ENCODE measurements at places on chromosomes 2 and 18.

DNA sequence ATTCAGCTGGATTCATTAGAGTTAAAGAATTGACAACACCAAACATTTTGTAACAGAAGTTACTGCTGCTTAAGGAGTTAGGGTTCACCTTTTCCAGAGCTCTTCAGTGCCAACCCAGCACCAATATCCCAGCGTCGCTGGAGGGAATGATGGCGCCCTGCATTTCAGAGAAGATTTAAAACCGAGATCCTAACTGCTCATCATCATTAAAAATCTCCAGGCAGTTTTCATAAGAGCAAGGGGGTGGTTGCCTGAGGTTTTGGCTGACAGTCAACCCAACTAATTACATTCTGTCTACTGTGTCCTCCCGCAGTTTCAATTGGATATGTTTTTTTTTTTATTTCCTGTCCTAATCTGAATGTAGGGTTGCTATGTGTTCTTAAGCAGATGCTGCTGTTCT is 509.6 kb upstream of the TCF4 start:
- no peak for DNase-seq

DNA sequence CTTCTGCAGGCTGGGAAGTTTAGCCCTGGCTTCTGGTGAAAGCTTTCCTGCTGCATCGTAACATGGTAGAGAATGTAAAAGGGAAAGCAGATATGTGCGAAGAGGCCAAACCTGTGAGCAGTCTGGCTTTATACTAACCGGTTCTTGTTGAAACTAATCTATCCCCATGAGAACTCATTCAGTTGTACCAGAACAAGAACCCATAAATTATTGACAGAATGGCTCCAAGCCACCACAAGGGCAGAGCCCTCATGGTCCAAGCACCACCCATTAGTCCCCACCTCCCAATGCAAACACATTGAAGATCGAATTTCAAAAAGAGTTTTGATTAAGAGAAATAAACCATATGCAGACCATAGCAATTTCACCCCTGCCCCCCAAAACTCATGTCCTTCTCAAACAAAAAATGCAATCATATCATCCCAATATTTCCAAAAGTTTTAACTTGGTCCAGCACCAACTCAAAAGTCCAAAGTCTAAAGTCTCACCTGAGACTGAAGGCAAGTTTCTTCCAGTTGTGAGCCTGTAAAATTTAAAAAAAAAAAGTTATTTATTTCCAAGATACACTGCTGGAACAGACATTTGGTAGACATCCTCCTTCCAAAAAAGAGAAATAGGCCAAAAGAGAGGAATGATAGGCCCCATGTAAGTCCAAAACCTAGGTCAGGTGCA is 318.9 kb downstream of the CNTNAP5 start:
- DNase-seq = no peak

DNA sequence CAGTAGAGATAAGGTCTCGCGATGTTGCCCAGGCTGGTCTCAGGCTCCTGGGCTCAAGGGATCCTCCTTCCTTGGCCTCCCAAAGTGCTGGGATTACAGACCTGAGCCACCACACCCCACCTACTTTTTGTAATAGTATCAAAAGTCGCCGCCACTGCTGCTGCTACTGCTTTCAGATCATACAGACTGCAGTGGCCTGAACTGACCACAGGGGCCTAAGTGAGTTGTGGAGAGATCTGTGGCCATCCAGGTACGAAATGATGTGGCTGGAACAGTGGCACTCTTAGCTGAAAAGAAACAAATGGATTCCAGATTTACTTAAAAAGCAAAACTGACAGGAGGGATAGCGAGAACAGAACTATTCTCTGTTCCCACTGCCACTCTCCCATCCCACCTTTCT is 32.9 kb upstream of the POMC start:
- no peak for DNase-seq

- DNase-seq = no peak
Measured at GRCh38 chr18:2797951-2798350, 48.9 kb upstream of the EMILIN2 start.

DNA sequence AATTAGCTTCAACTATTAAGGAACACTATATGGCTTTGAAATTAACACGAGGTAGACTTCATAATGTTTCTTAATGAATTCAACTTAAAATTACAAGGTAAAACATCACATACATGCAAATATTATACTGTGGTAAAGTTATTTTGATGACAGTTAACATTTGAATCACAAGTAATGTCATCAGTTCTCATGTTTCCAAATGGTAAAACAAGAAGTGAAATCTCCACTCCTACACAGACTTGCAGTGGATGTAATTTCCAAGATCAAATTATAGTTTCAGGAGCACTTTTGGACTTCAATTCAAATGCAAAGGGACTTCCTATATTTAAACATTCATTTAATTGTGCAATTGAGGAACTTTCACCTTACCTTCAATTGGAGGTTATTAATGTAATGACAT is 39.1 kb downstream of the C18orf54 start:
- no peak for DNase-seq

DNA sequence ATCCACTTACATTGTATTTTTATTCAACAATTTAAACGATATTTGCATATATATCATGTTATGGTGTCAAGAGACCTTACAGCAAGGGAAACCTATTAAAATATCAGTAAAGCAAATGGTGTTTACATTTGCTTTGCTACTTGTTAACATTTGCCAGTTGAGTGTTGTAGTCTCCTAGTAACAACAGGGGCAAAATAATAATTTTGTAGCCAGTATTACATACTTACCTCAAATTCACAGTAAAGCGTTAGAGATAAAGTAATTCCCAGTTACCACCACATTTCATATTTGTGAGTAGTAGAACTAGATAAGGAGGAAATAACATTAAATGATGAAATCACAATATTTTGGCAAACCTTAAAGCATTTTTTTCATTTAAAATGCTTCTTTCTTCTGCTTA is 71.3 kb downstream of the FASTKD2 start:
- DNase-seq = peak; percentile 18

GRCh38 chr18:8063733-8064132 is 496.6 kb downstream of the PTPRM start:
- DNase-seq = no peak

- no peak for DNase-seq
Measured at GRCh38 chr2:82237994-82238662, 1933.6 kb upstream of the LRRTM1 start.

DNA sequence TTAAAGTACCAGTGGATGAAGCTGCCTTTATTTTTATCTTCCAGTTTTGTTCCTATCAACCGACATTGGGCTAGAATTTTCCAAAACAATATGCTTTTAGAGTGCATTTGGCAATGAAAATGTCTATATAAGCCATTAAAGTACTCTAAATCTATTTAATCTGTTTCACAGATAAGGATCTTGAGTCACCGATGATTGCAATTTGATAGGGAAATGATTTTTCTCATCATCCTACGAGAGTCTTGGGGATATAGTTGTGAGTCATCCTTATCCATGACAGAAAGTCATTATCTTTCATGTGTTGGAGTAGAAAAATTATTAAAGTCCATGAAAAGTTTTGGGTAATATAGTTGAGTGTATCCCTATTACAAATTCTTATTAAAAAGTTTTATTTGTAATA is 26.1 kb downstream of the SLC39A10 start:
- no peak for DNase-seq

DNA sequence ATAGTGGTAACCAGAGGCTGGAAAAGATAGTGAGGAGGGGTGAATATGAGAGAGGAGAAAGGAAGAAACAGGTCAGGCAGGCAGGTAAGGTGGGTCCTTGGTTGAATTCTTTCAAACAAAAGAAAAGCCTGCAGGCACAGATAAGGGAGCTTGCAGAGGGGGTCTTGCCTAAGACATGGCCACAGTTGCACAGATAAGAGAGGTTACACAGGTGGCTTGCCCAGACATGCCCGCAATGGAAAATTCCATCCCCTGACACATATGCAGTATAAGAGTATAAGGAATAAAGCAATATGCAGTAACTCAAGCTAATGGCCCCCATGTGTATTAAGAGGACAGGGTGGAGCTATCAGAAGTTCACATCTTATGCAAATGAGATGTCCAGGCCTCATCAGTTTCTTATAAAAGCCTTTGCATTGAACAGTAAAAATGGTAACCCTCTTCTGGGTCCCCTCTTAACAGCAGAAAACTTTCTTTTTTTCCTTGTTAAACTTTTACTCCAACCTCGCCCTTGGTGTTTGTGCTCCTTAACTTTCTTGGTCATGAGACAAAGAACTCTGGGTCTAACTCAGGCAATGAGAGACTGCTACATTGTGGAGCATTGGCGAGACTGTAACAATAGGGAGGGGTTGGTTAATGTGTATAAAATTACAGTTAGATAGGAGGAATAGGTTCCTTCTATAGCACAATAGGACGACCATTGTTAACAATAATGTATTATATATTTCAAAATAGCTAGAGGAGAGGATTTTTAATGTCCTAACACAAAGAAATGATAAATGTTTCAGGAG is 764.6 kb downstream of the TSN start:
- DNase-seq = no peak

DNA sequence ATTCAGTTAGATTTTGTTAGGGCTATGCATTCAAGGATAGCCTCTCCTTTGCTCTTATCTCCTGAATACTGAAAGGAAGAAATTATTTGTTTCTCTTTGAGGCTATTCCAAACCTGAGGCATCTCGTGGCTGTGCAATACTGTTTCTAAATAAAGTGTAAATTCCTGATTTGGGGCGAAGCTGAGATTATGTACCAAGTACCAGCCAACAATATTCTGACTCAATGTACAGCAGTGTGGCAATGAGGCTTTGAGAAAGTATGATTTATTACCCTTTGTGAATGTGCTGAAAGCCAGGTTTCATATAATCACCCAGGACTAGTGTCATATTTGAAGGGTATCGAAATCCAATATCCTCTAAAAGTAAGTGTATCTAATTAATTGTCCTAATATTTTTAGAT is 113.5 kb downstream of the MEIS1 start:
- DNase-seq = no peak

DNA sequence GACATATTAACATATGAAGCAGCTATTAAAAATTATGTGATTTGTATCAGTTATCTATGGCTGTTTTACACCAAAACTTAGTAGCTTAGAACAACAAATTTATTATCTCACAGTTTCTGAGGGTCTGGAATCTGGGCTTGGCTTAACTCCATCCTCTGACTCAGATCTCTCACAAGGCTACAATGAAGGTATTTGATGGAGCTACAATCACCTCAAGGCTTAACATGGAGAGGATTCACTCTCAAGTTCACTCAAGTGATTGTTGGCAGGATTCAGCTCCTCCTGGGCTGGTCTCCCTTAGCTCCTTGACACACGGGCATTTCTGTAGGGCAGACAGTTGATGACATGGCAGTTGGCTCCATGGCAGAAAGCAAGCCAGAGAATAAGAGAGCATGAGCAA is 133.0 kb upstream of the SLC14A2 start:
- DNase-seq = no peak

DNA sequence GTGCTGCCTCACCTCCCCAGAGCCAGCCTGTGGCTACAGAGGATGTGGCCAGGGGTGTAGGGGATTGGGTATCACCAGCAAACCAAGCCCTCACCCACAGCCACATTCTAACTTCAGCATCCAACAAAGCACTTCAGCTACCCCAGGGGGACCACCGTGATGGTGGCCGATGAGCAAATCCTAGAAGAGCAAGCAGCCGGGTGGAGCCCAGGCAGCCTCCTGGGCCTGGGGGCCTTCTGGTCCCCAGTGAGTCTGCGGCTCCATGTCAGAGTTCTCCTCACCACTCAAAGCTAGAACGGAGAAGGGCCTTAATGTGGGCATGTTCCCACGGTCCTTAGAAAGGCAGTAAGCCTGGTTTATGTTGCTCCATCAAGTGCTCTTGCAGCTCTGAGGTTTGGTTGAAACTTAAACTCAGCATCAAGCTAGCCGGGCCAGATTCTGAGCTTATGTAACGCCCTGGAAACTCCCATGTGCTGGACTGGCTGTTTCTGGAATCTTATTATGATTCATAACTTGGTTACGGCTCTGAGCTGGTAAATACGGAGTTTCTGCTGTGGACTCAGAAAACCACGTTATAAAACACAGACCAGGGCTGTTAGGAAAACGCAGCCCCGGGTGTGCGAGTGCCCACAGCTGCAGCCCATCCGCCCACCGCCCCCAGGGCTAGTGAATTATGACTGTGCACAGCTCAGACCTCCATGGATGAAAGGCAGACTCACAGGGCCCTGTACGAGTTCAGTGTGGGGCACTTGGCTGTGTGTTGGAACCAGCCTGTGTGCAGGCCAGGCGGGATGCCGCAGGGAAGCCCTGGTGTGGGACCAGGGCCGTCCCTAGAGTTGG is 99.8 kb downstream of the SEPTIN10 start:
- no peak for DNase-seq

- DNase-seq = no peak
Measured at GRCh38 chr2:23843051-23843976, 83.6 kb downstream of the ATAD2B start.

DNA sequence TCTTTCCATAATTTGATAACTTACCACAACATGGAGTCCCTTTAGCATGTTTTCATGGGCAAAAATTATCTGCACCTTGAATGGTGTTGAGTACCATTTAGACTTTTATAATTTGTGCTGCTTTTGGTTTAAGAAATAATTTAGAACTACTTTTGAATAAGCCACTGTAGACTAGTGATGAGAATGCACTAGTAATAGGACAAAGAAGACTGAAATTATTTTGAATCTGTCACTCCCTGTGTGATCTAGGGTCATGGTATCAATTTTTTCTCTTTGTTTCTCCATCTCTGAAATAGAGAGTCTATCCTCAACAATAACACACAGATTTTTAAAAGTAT is 37.7 kb downstream of the EFEMP1 start:
- no peak for DNase-seq

DNA sequence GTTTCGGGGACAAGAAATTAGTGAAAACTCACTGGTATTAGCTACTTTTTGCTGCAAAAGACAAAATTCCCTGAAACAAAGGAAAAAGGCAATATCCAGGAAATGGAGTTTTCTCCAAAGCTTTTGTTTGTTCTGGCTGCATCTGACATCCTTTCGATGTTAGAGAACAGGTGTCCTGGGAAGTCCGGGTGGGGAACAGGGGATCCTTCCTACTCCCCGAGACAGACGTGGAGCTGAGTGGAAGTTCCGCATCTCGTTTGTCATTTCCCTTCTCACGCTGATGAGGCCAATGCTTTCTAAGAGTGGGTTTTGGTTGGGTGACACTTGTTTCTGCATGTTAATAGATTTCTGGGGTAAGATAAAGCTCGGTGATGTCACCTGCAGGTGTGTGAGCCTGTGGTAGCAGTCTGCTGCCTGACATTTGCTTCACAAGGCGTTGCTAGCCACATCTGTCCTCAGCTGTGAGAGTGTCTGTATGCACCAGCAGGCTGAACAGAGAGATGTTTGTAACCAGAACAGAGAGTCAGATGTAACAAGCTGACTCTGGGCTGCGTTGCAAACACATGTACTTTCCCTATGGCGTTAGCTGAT is 125.9 kb downstream of the ACOXL start:
- no peak for DNase-seq

GRCh38 chr18:77993188-77993981 is 743.7 kb downstream of the GALR1 start:
- no peak for DNase-seq

GRCh38 chr2:72148837-72149555 is 1.3 kb upstream of the CYP26B1 start:
- DNase-seq = peak; percentile 24

DNA sequence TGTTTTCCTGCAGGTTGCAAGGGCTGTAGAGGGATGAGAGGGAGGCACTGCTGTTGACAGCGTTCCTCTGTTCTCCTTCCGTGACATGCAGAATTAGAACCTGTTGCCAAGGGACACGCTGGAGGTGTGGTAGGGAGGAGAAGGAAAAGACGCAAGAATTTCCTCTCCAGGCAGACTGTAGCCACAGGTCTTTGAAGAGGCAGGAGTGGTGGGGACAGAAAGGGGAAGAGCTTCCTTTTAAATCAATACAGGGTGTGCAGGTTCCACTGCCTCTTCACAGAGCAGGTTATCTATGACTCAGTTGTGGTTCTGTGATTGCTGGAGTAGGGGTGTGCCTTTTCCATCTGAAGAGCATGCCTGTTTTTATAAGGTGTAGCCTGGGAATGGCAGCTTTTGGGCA is 133.0 kb downstream of the WDSUB1 start:
- no peak for DNase-seq
